ENCODE measurements at places on chromosomes 6 and 20.

- DNase-seq, result no peak
Measured at GRCh38 chr20:60857708-60858107, 394.4 kb upstream of the CDH4 start.

DNA sequence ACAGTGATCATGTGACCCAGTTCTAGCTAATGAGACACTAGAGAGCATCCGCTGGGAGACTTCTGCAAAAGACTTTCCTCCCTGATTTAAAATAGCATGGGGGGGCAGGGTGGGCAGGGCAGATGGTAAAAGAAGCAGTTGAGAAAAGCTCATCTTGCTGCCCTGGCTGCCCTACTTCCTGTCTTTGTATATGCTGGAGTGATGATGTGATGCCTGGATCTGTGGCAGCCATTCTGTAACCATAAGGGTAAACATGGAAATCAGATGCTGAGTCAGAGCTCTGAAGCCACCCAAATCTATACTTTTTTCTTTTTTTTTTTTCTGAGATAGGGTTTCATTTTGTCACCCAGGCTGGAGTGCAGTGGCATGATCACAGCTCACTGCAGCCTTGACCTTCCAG is 25.4 kb downstream of the ZFP64 start:
- DNase-seq, result no peak

- no peak for DNase-seq
Measured at GRCh38 chr20:61763740-61764400, 301.8 kb downstream of the TAF4 start.

DNA sequence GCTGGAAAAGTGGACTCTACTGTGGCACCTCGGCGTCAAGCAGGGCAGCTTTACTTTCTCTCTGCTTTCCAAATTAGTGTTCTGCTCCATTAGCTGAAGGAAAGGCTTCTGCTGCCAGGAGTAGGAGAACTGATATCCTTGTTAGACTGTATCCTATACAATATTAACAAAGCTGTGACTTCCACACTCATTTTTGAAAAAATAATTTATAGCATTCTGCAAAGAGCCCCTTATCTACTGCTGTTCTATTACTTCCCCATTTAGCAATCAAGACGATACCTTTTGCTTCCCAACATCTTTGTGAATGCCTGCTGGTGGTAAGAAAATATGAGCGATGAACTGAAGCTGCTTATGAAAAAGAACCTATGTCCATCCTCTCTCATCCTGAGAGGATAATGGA is 151.1 kb downstream of the UBE3D start:
- DNase-seq, result no peak

DNA sequence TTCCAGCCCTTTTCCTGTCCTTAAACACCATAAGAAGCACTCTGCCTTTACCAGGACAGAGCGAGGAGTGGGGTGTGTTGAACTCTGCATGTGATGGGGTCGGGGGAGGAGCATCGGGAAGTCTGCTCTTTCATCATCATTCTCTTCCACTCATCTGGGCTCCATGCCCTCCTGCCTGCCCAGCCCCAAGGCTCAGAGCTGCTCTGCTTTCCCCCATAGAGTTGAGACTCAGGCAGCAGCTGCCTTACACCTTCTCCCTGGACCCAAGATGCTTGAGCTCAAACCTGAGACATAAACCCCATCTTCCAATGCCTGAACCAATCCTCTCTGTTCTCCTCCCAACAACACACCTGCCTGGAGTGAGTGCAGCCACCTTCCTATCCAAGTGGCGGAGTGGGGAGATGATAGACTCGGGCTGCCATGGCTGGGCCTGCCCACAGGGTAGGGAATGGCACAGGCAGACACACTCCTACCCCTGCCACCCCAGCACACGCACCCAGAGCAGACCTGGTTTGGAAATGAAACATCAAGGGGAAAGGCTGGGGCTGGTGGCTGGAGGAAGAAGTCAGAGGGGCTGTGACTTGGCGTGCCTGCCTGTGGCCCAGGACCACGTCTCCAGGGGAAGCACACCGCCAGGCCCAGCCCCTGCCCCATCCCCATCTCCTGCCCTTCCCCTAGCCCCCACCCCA is 28.4 kb downstream of the TFEB start:
- DNase-seq, result peak; percentile 54

- peak; percentile 76 for DNase-seq
Measured at GRCh38 chr6:34246563-34247391, 2.0 kb downstream of the SMIM29 start.

DNA sequence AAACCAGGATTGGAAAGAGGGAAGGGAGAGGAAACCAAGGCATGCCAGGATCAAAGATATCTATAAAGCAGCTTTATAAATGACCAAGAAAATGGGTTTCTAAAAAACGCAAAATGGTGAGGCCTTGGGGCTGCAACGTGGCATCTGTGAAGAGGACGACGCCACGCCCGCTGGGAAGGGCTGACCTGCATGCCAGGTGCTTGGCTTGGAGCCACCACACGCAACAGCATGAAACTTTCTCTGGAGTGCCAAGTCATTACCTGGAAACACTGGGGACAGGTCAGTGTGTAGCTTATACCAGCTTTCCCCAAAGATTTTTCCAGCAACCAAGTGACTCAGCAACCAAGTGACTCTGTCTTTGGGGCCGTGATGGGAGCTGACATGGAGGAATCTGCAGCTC is 82.5 kb downstream of the POPDC3 start:
- no peak for DNase-seq

GRCh38 chr6:7121700-7122241 is 14.0 kb downstream of the RREB1 start:
- DNase-seq, result peak; percentile 5
